Dermis blood vessel endothelial cell (primary cell): ENCODE measurements at places on chromosomes 1 and 21.
A peak's percentile ranks its signal among the peaks of the same experiment; 100 is the strongest.

GRCh38 chr1:118333601-118334210 lies 148.7 kb upstream of the SPAG17 start:
- DNase-seq = no peak

- DNase-seq = no peak
These were observed 48.7 kb downstream of the IVNS1ABP start for GRCh38 chr1:185268352-185268751.

DNA sequence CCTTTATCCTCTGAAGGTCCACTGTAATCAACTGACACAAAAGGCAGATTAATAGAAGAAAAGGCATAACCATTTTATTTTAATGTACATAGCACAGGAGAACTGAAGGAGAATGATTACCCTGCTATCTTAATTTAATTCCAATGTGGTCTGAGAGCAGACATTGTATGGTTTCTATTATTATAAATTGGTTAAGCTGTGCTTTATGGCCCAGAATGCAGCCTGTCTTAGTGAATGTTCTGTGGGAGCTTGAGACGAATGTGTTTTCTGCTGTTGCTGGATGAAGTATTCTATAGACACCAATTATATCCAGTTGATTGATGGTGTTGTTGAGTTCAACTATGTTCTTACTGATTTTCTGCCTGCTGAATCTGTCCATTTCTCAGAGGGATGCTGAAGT lies 25.0 kb upstream of the SLC2A1 start:
- no peak for DNase-seq

- DNase-seq = no peak
These were observed 51.4 kb upstream of the S1PR1 start for GRCh38 chr1:101185421-101185820.

GRCh38 chr1:116997636-116998035 lies 3.9 kb upstream of the CD101 start:
- no peak for DNase-seq

- no peak for DNase-seq
These were observed 123.9 kb downstream of the LHX4 start for GRCh38 chr1:180353945-180354344.

- DNase-seq = no peak
These were observed 24.0 kb downstream of the TENT5C start for GRCh38 chr1:117629625-117630422.

GRCh38 chr1:94125551-94126514 lies 4.9 kb upstream of the ABCA4 start:
- DNase-seq = no peak

DNA sequence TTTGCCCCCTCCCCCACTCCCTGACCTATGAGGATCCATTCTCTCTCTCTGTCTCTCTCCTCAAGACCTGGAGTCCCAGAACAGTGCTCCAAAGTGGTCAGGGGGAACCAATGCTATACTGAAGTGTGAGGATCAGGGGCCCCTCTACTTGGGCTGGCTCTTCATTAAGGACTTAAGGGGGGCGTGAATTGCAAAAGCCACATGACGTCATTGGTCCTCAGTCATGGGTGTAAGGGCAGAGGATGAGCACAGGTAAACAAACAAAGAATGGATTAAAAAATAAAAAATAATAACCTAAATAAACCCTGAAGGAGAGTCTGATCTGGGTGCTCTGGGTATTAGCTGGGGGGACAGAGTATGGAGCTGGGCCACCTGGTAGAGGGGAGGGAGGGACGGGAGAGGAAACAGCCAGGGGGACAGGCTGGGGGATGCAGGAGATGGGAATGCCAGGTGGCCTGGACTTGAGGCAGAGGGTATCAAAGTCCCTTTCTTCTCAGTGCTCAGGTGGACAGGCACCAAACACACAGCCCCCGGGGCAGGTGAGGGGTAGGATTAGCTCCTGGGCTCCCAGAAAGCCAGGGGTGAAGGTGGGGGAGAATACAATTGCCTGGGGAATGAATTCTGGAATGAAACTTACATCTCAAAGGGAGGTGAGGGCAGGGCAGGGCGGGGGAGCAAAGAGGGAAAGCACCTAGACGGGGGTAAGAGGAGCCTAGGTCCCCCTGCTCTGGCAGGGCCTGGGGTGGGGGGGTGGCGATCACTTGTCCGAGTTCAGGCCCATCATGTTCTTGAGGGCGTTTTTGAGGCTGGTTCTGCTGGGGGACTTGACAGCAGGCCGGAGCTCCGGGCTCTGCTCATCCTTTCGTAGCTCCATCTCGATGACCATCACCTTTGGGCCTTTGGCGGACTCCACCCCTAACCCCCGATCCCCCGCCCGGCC lies 4.6 kb downstream of the MPZ start:
- no peak for DNase-seq

GRCh38 chr1:196677781-196678509 lies 26.1 kb downstream of the CFH start:
- no peak for DNase-seq

DNA sequence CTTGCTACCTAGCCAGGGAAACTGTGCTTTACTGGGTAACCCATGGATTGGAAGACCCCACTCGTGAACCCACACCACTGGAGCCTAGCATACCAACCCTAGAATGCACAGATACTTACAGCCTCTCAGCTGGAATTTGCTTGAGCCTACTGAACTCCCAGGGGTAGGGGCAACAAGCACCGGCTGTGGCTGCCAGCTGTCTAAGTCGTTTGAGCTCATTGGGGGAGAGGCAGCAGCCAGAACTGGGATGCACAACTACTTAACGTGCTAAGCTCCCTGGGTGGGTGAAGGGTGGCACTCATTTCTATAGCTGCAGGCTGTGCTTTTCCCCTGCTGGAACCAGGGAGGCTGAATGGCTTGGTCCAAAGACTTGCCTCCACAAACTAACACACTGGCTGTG lies 212.4 kb downstream of the ZNF648 start:
- no peak for DNase-seq

DNA sequence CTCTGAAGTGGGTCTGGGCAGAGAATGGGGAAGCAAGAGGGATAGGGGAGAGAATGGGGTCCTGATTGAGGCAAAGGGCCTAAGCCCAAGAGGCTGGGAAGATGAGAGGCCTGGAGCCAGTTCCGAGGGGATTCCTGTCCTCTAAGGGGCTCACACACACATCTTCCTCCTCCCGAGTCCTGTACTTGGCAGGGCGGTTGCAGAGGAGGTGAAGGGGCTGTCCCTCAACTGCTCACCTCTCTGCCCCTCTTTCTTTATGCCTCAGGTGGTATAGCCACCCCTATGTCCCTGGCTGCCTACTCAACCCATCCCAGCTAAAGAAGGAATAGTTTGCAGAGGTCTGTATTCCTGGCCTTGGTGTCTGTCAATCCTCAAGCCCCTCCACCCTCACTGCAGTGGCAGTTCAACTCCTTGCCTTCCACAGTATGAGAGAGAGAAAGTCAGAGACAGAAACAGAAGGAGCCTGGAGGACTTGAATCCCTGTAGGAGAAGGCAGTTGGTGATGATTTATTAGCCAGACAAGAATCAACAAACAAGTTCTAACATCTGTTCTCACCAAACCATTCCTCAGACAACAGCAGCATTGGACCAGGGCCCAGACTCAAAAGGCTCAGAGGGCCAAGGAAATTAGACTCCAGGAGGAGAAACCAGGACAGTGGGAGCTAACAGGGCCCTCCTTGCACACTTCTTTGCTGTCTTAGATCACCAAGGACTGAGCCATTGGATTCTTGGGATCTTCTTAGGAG lies 10.7 kb downstream of the SH2D2A start:
- DNase-seq = peak; percentile 33

DNA sequence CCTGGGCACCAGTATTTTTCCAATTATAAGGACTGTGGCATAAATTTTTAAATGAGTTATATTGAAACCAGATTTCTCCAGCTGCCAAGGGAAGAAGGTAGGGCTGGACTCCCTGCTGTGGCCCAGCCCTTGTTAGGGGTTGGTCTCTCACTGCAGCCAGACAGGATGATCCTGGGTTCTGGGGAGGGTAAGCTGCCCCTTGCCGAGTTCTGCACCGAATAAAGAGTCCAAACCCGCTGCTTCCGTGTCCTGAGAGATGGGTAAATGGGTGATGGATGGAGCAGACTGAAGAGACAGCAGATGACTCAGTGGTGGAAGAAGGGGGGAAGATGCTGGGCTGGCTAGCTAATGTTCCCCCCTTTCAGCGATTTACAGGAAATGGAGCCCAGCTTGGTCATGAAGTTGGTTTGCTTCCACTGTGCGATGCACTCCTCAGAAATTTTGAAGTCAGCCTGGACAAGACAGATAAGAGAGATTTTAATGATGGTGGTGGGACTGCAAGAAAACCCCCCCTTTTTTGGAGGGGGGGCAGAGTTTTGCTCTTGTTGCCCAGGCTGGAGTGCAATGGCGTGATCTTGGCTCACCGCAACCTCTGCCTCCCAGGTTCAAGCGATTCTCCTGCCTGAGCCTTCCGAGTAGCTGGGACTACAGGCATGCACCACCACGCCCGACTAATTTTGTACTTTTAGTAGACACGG lies 41.4 kb downstream of the YARS1 start:
- peak; percentile 35 for DNase-seq

GRCh38 chr1:232462213-232462612 lies 167.7 kb downstream of the SIPA1L2 start:
- peak; percentile 22 for DNase-seq

DNA sequence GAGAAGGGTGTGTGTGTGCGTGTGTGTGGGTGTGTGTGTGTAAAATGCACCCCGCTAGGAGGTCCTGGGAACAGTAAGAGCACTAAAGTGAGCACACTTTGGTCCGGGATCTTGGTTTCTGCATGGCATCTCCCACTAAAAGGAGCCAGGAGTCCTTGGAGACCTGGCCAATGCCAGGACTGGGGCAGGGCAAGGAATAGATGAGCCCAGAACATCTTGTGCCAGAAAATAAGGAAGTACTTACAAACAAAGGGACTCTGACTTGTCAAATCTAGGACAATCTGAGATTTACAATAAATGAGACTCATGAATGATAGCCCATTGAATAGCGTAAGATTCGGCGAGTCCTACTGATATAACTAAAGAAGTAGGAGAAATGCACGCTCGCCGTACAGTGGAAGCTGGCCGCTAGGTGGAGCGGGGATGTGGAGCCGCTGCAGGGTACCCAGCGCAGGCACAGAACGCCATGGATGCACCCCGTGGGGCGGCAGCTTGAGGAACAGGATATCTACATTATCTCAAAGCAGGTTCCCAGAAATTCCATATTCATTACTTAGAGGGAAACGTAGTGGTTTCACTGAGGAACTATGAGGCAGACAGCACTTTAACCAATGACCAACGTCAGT lies 7.1 kb downstream of the SLC37A1 start:
- DNase-seq = no peak

DNA sequence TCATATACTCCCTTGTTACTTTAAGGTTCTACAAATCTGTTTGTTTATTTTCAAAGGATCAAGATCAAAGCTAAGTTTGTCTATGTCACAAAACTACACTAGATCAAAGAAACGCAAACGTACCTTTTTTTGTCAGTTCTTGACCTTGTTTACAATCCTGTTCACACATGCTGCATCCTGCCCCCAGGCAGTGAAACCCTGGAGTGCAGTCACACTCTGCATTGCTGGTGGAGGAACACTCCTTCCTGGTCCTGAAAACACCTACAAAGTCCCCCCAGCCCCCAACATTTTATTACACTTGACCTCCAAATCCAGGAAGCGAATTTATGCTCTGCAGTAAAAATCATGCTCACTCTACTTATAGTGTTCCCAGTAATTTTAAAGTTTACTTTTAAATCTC lies 2.6 kb downstream of the TNFRSF9 start:
- no peak for DNase-seq

GRCh38 chr21:14926186-14926585 lies 138.6 kb downstream of the NRIP1 start:
- no peak for DNase-seq

DNA sequence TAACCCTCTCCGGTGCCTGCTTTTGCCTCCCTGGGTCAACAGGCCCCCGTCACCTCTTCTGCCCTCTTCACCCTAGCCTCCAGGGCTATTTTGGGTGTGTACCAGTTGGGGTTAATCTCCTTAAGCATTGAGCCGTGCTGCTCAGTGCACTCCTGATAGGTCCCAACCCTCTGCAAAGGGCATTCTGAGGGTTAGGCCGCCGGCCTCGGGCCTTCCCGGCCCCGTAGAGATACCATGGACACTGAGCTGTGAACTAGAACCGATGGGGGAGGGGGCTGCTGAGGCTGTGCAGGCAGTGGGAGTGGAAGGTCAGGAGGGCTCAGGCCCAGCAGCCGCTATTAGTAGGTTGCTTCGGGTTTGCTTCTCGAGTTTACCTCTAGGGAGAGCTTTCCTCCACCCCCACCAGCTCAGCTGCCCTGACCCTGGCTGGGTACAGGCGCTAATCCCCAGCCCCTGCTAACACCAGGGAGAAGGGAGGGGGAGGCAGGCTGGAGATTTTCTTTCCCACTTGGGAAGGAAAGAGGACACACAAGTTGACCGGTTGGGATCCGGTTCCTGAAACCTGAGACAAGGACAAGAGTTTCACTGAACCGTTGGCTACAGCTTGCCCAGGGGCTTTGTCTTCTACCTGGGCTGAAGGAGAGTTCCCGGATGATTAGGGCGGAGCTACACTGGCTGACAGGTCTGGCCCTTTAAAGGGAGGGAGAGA lies 4.8 kb downstream of the LMOD1 start:
- no peak for DNase-seq

GRCh38 chr1:187689129-187689528 lies 860.4 kb downstream of the PLA2G4A start:
- DNase-seq = no peak

- peak; percentile 51 for DNase-seq
These were observed 179.9 kb upstream of the FGGY start for GRCh38 chr1:59116920-59117542.

DNA sequence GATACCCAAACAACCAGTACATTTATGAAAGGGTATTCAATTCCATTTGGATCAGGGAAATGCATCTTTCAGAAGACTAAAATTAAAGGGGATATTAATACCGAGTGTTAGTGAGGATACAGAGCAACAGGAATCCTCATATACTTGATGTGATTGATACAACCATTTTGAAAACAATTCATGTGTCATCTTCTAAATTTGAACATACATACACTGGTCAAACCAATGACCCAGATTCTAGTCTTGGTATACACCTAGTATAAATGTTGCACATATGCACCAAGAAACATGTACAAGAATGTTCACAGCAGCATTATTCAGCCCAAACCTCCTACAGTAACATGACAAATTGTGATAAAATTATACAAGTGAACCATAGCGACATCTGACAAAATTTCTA lies 58.6 kb downstream of the ZNF644 start:
- DNase-seq = no peak

DNA sequence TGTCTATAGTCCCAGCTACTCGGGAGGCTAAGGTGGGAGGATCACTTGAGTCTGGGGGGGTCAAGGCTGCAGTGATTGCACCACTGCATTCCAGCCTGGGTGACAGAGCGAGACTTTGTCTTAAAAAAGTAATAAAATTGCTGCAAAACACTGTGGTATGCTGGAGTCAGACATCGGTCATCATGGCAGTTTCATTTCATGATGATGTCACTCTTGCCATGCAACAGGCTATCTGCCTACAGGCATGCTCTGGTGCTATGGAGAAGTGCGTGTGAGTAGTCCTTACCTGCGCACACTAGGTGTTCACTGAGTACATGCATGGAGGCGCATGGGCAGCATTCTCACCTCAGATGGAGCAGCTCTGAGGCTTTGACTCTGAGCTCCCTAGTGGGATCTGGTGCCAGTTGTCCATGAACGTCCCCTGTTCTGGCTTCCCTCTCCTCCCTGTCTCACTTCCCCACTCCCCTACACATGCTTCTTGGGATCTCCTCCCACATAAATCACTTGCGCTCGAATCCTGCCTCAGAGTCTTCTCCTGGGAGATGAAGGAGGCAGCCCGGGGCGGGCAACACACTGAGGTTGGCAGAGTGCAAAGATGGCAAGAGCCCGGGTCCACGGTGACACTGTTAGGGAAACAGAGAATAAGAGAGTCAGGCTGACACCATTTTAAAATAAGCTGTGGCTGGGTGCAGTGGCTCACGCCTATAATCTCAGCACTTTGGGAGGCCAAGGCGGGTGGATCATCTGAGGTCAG lies 10.4 kb upstream of the CELA3B start:
- no peak for DNase-seq
